Stimulated activated CD8-positive, alpha-beta memory T cell treated with anti-CD3 and anti-CD28 coated beads, Interleukin-4, amount 100 ng/mL, for 24 hours (primary cell): ENCODE measurements at places on chromosomes 3 and 15.

DNA sequence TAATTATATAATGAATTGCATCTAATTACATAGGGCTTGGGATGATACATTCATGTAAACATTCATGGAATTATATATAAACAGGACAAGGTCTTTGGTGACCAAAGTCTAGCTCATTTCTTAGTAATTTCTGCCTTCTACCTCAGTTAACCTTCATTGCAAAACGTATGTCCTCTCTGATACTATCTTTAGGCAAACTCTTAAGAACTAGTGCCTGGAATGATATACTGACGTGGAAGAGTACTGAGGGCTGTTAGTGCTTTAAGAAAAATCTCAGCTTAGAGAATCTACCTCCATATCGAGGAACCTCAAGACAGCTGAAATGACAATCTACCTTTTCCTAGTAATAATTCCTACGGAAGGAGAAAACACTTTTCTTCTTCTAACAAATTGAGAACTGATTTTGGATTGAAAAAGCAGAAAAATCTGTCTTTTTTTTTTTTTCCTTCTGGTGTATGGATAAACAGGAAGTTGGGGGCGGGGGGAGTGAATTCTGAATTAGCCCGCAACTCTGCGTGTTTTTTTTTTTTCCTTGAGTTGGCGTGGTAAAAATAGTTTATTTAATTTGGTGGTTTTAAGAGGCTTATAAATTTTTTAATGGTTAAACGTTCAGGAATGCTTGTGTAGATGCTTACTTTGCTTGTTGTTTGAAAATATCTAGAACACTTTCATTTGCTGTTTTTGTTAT is 43.2 kb downstream of the RARB start:
- DNase-seq: no peak

DNA sequence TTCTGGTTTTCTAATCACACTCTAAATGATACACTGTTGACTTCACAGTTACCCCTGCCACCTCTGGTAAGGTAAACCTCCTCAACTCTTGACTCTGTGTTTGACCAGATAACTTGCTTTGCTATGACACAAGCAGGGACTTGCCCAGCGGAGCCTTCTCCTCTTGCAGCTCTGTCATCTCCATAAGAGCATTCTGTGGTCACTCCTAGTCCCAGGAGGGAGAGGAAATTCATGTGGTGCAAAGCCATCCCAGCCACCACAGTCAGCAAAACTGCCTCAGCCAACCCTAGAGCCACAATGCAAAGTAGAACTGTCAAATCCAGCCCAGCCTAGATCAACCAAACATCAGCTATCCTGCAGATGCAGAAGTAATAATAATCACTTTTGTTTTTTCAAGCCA is 144.7 kb upstream of the GADL1 start:
- no peak for DNase-seq

GRCh38 chr15:52673312-52673711 is 5.9 kb downstream of the ATOSA start:
- no peak for DNase-seq

DNA sequence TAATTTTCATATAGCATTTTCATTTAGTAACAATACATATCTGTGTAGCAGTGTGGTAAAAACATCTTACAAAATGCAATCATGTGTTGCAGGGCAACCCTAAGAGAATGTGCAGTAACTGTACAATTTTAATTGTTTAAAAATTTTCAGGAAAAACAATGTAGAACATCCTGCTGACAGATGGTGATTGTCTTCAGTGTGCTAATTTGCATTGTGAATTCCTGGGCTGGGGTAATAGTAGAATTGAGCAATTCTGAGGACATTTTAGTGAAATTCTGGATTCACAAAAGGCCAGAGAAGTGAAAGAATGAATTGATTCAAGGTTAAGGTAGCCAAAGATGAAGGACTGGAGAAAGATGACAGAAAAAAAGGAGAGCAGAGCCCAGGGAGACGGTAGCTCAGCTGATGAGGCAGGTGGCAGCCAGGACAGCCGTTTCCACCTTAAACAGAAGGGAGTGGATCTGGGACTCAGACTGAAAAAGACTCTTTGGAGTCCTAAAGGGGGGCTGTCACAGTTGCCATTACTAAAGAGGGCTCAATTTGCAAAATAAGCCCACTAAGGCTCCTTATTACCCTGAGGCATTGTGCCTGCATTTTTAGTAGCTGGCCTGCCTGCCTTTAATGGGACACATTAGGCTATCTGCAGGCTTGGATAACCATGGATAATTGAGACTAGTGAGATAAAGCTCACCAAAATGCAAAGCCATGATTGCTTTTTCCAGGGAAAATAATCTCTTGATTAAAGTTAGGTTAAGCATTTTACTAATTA is 8.6 kb downstream of the MAP3K13 start:
- DNase-seq: no peak

GRCh38 chr3:187361835-187362234 is 6.3 kb upstream of the RTP4 start:
- no peak for DNase-seq

DNA sequence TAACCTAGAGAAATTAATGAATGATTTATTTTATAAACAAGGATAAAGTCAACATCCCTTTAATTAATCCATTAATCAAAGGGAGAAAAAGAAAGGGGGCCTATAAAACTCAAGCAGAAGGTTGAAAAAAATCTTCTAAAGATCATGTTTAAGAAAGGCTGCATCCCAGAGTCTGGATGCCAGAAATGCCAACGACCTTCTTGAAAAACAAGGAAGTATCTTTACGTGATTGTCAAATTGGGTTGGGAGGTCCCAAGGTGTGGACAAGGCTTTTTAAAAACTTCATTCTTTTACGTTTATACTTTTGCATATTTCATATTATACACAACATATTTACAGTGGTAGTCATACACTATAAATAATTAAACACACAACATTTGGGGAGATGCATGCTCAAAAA is 1.6 kb downstream of the GOLGB1 start:
- DNase-seq: no peak

DNA sequence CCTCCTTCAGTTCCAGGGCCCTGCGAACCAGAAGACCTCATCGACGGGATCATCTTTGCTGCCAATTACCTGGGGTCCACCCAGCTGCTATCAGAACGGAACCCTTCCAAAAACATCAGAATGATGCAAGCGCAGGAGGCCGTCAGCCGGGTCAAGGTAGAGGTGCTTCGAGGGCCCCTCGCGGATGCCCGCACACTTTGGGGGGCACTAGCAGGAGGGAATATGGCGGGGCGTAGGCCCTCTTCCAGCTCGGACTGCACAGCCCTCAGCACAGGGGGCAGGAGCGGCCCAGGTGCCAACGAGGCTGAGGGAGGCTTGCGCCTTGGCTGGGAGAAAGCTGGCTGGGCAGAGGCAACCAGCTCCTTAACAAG is 176.6 kb downstream of the NSMCE3 start:
- no peak for DNase-seq

DNA sequence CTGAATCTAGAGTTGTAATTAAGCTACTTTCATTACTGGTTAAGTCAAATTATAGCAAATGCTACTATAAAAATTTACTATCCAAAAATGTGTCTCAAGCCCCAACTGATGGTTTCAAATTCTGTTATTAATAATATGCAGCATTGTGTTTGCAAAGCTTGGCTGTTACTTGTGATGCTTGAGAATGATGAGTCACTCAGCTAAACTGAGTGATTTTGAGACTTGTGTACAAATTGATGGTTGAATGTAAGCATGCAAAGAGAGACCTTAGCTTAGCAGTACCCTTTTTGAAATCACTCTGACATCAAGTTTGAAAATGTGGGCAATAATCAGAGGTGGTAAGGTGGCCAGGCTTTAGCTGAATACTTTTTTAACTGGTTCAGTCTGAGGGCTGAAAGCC is 27.6 kb downstream of the OPA1 start:
- no peak for DNase-seq

- DNase-seq: no peak
Observed at GRCh38 chr15:75186044-75186443, 15.6 kb upstream of the C15orf39 start.

DNA sequence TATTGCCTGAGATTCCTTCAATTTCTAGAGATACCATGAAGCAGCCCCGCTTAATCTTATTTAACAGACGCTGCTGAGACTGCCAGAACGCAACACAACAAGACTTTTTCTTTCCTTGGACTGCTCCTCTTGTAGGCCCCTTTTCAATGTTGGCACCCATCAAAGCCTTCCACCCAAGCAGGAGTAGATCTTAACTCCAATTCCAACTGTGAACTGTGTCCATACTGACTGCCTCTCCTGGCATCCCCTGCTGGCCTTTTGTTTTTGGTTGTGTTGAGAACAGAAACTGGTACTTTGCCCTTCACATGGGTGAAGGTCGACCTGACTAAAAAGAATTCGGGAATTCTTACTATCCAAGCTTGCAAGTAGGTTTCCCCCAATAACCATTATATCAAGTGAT is 50.2 kb downstream of the TRIM71 start:
- DNase-seq: no peak

- no peak for DNase-seq
Observed at GRCh38 chr3:12737833-12738232, 21.2 kb downstream of the TMEM40 start.

GRCh38 chr3:147975165-147975564 is 566.0 kb downstream of the ZIC1 start:
- DNase-seq: no peak

GRCh38 chr3:157508461-157508860 is 5.2 kb upstream of the VEPH1 start:
- no peak for DNase-seq
